Lung (tissue), 17 donors: ENCODE measurements at places on chromosomes 6 and 20. TPM values are rescaled to one million over a fixed set of nuclear protein-coding genes. Genes with fewer than 3 reads are reported as not detected.

SNAI1 gene
- polyA plus RNA-seq, result 12.0 TPM

PCK1 gene
- polyA plus RNA-seq, result 0.22 TPM

TRIM31 gene
- polyA plus RNA-seq, result 1.4 TPM

RING1 gene
- 43.6 TPM for polyA plus RNA-seq

TLDC2 gene
- polyA plus RNA-seq, result 0.12 TPM

JPH2 gene
- 2.6 TPM for polyA plus RNA-seq

ECT2L gene
- 2.1 TPM for polyA plus RNA-seq
